ENCODE measurements at places on chromosomes 12 and 14.

GRCh38 chr12:1812650-1813302 lies 7.6 kb upstream of the LRTM2 start:
- peak; percentile 39 for DNase-seq

DNA sequence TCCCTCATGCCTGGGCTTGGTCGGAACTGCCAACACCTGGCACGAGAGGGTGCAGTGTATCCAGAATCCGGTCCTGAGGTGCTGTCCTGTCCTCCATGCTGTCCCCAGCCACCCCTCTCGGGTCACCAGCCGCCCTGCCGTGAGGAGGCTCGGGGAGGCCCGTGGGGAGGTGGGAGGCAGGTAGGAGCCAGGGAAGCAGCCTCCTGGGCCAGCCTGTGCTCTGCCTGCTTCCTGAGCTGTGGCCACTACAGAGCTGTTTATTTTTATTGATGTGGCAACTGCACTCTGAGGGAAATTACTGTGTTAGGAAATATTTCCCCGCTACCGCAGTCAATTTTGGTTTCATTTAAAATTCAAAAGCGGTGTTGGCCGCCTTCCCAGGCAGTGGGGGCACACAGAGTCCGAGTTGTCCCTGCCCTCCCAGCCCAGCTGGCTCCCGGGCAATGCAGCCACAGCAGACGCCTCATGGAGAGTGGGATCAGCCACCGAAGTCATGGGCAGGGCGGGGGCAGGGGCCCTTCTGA lies 18.3 kb downstream of the NOC4L start:
- peak; percentile 79 for DNase-seq

DNA sequence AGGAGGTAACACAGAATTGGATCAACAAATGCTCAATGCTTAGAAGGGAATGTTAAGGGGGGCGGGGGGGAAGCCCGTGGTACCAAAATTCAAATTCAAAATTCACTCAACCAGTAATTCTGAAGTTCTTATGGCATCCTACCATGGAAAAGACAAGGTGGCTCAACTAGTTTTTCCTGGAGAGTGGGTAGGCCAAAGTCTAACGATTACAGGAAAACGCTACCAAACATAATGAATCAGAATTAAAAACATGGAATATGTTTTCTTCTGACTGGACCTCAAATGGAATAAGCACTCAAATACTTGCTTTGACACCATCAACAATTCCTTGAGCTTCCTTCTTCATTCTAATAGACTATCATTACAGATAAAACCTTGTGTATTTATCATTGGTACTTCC lies 2.3 kb downstream of the NACA start:
- no peak for DNase-seq

DNA sequence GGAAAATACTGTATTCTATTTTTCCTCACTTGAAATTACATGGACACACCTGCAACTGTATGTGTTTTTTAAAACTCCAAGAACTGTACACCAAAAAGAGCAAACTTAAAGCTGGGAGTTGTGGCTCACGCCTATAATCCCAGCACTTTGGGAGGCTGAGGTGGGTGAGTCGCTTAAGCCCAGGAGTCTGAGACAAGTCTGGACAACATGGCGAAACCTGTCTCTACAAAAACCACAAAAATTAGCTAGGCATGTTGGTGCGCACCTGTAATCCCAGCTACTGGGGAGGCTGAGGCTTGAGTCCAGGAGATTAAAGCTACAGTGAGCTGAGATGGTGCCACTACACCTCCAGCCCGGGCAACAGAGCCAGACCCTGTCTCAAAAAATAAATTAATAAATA lies 95.9 kb downstream of the SINHCAF start:
- DNase-seq = no peak

DNA sequence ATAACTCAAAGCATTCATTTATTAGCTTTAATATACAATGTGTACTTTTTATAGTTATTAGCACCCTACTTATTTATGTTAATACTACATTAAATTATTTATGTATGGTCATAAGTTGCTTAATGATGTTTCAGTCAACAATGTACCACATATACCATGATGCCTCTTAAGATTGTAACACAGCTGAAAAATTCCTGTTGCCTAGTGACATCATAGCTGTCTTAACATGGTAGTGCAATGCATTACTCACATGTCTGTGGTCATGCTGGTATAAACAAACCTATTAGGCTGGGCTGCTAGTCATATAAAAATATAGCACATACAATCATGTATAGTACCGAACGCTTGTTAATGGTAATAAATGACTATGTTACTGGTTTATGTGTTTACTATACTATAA lies 120.4 kb downstream of the ANO6 start:
- DNase-seq = peak; percentile 97

GRCh38 chr12:65900912-65901672 lies 76.8 kb downstream of the HMGA2 start:
- DNase-seq = no peak

GRCh38 chr14:23376482-23377197 lies at the start of gene CMTM5:
TSS of gene CMTM5 (plus strand) at chr14:23377046. CDS start at chr14:23377252, 206 bp downstream.
- DNase-seq = no peak

GRCh38 chr14:75434138-75434889 lies 6.5 kb downstream of the JDP2 start:
- no peak for DNase-seq

DNA sequence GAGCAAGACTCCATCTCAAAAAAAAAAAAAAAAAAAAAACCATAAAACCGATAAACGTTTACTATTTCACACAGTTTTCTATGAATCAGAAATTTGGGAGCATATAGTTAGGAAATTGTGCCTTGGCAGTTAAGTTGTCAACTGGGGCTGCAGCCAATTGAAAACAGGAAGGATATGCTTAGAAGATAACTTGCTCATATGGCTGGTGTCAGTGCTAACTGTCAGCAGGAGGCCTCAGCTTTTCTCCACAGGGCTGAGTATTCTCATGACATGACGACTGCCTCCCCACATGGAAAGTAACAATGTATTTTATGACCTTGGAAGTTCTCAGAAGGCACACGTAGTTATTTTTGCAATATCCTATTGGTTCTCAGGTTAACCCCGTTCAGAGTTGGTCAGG lies 29.6 kb upstream of the OR5AU1 start:
- no peak for DNase-seq

- DNase-seq = peak; percentile 20
These were observed 31.0 kb downstream of the EID3 start for GRCh38 chr12:104334581-104334980.

DNA sequence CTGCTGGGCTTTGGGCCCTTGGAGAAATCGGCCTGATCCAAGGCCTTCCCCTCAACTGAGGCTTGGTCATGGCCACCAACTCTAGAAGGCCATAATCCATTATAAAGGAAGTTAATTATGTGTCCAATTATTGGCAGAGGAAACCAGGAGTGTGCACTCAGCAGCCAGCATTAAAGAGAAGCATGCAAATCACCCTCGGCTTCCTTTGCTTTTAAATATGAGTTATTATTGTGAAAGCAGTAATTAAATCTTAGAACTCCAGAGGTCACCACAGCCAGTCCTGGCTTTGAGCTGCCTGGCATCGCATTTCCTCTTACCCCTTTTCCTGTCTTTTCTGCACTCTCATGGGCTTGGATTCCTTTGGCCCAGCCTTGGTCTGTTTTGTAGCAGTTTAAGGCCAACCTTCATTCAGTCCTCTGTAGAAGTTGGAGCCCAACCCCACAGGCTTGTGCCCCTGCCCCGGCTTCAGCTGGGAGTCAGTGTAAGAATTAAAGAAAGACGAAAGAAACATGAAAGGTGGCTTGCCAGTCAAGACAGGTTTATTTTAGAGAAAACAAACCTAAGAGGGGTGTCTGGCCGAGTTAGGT lies 14.7 kb upstream of the KRT86 start:
- no peak for DNase-seq

- DNase-seq = peak; percentile 27
These were observed 30.5 kb upstream of the ITPR2 start for GRCh38 chr12:26863515-26863914.

DNA sequence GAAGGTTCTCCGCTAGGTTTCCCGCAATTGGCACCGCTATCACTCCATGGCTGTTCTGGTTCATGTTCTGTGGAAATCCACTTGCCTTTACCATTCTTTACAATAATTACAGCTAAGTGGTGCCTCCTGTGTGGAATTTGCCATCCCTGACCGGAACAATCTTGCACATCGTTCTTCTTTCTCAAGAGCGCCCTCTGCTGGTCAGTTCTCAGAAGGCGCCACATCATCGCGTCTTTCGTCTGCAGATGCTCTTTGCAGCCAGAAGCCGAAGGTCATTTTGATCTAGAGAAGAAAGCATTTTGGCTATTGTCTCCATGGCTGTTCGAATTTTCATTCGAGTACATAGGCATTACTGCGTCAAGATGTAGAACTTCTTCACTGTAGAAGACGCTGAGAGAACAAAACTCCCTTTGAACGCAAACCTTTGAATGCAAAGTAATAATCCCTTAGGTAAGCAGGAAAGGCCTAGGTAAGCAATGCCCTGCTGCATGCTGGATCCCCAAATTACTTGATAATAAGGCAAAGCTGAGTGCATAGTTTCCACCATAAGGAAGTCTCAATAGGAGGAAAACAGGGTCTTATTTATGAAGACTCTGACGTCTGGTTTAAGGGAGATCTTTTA lies 10.1 kb upstream of the RTRAF start:
- DNase-seq = peak; percentile 78

GRCh38 chr14:97776890-97777558 lies 979.8 kb downstream of the VRK1 start:
- DNase-seq = no peak
